Bronchial epithelial cell (primary cell): ENCODE measurements at places on chromosomes 12 and 14. TPM values are rescaled to one million over a fixed set of nuclear protein-coding genes. Genes with fewer than 3 reads are reported as not detected.
A peak's percentile ranks its signal among the peaks of the same experiment; 100 is the strongest.

GRCh38 chr12:9810671-9811070 is 16.6 kb upstream of the KLRF1 start:
- DNase-seq, result no peak

DNA sequence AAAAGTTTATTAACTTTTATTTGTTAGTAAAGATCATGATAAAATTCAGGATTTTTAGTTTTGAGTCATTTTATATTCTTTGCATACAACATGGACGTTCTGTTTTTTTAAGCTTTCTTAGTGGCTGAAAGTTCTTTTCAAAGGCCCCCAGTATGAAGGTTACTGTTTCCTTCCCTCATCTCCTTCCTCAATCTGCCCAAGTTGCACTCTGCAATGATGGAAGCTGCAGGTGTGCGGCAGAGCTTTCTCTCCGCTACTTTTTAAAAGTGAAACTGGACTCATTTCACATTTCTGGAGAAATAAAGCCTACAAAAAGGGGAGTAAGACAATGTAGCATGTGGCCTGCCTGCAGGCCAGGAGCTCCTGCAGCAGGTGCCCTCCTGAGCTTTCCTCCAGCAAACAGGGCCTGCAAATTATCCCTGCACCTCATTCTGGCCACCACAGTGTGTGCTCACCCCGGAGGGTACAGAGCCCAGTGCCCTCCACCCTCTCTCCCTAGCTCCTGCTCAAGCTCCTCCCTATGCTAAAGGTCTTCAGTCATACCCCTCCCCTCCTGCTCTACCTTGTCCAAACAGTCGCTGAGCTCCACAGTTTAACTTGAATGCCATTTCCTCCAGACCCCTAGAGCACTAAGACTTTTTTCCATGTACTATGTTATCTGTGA is 78.9 kb downstream of the SETD3 start:
- DNase-seq, result no peak

DNA sequence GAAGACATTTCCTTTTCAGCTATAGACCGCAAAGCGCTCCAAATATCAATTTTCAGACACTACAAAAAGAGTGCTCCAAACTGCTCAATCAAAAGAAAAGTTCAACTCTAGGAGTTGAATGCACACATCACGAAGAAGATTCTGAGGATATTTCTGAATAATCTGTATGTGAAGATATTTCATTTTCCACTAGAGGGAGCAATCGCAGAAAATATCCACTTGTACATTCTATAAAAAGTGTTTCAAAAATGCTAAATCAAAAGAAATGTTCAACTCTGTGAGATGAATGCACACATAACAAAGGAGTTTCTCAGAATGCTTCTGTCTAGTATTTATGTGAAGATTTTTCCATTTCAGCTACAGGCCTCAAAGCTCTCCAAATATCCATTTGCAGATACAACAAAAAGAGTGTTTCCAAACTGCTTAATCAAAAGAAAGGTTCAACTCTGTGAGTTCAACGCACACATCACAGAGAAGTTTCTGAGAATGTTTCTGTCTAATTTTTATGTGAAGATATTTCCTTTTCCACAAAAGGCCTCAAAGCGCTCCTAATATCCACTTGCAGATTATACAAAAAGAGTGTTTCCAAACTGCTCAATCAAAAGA is 643.8 kb upstream of the ALG10B start:
- DNase-seq, result peak; percentile 10

GRCh38 chr12:53414756-53415417 is 8.8 kb upstream of the AMHR2 start:
- no peak for DNase-seq

KLHL33 gene
- not detected in 2 replicates for total RNA-seq

ANKS1B gene
- 0.26 and 0.38 TPM in 2 replicates for total RNA-seq
